ENCODE measurements at places on chromosomes 4 and X.

- no peak for DNase-seq
Observed at GRCh38 chr4:8745826-8746225, 125.8 kb downstream of the HMX1 start.

DNA sequence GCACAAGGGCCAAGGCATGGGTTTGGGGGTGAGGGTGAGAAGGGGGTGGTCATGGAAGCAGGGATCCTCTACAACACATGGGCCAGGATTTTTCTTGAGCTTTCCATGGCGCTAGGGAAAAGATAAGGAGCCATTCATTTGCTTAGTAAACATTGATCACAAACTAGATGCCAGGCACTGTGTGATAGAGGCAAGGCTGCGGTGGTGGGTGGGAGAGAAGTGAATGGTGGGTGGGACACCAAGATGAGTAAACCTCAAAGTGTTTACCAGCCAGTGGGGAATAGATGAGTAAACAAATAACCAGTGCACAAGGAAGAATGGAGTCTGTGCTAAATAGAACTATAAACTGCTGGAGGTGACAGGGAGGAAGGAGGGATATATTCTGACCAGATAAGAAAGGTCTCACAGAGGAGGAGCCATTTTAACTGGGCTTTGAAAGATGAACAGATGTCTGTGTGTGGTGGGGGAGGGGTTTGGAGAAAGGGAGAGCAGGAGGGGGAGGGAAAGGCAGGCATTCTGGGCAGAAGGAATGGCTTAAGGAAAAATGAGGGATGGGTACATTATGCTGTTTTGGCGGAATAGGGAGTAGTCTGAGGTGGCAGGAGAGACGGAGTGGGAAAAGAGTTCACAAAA, 48.0 kb upstream of the LAS1L start:
- DNase-seq: no peak

- DNase-seq: no peak
Observed at GRCh38 chr4:173223743-173224142, 55.1 kb downstream of the GALNT7 start.

DNA sequence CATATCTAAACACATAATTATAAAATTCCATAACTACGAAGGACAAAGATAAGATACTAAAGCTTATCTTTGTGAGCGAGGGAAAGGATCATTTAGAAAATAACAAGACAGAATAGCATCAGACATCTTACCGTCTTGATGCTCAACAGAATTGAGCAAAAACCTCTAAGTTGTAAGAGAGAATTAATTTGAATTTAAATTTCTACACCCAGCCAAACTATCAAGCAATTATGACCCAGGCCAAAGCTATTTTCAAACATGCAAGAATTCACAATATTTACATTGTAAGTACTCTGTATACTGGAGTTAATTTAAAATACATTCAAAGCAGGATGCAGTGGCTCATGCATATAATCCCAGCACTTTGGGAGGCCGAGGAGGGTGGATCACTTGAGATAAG, 16.5 kb downstream of the CLOCK start:
- DNase-seq: no peak

DNA sequence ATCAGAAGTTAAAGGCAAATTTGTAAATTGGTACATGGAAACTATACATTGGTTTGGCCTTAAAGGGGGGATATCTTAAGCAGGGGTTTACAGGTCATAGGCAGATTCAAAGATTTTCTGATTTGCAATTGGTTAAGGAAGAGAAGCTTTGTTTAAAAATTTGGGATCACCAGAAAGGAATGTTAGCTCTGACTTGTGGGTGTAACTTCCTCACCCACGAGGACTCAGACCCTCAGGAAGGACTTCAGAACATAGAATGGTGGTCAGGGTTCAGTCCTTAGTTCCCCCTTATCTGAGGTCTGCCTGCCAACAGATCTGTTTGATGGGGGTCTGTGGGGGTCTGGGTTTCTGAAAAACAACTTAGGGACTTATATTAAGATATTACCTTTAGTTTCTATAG, 427.4 kb upstream of the DIPK2B start:
- DNase-seq: peak; percentile 39

DNA sequence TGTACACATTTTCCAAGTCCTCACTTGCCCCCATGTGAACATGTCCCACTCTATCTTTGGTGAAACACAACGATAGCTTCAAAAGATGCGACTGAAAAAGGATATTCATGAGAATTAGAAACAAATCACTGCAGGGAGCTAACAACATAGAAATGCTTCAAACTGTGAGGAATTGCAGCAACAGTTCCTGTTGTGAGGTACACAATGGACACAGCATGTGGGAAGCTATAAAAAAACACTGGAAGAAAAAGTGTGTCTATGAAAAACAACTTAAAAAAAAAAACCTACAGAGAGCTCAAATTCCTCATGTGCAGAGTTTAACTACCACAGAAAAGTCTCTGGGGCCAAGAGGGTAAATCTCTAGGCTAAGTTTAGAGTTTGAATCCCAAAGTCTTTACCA, 51.6 kb upstream of the BLTP1 start:
- no peak for DNase-seq

GRCh38 chr4:140312100-140312499, 61.3 kb upstream of the SCOC start:
- no peak for DNase-seq

DNA sequence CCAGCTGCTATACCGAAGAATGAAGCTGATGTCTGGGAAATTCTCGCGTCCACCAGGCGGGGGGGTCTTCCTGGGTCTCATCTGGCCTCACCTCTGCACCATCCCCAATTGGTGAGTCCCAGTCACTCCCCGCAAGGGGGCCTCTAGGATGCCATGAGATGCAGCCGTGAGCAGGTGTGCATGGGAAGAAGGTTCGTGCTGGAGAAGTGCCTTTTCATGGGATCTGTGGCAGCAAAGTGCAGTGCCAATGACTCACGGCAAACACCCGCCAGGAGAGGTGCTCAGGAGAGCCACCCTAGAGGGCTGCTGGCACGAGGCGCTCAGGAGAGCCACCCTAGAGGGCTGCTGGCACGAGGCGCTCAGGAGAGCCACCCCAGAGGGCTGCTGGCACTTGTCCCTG, 55.1 kb downstream of the CPZ start:
- no peak for DNase-seq

DNA sequence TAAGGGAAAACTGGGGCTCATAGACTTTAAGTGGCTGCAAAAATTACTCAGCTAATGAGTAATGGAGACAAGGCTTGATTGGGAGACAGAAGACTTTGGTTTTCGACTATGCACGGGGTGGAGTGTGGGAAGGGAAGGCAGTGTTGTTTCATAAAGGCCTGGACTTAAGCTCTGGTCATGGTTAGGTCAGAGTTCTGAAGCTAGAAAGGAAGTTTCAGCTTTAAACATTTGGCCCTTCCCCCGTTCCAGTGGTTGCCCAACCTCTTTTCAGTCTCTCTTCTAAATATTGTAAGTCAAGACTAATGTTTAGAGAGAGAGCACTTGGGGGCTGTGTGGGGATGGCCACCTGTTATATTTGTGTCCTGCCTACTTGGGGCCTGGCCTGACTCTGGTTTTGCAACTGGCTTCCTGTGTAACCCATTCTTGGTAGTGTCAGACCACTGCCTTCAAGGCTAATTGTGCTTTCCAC, 21.0 kb downstream of the MSN start:
- DNase-seq: peak; percentile 67

- peak; percentile 48 for DNase-seq
Observed at GRCh38 chr4:43132010-43132582, 239.6 kb downstream of the GRXCR1 start.

GRCh38 chrX:10851809-10852208, 231.4 kb upstream of the MID1 start:
- DNase-seq: no peak

DNA sequence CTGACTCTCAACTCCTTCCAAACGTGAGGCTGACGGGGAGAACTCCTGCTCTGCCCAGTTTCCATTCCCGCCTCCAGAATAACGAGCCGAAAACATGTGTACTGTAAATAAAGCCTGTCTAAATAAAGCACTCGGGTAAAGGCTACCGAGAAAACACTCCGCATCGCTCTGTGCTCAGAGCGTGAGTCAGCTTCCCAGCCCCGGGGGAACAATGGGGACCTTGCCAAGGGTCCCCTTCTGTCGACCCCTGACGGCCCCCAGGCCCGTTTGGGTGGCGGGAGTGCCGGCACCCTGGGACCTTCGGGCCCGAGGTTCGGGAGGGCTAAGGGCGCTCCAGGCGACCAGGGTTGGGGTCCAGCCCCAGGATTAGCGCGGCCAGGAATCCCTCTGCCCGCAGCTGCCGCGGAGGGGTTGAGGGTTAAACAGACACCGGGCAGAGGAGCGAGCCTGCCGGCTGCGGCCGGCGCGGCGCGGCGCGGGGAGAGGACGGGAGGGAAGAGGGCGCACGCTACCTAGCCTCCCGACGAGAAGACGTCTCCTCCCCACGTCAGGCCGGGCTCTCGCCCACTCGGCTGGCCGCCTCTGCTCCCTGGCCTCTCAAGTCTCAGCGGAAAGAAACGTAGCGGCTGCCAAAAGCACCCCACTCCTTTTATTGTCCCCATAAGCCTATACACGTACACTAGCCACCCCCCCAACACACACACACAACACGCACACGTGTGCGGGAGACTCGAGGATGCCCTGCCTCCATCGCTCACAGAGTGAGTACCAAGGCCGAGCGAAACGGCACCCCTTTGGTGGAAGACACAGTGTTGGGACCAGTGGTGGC, 85.5 kb downstream of the BCOR start:
- peak; percentile 47 for DNase-seq

GRCh38 chr4:26050671-26051070, 136.7 kb downstream of the SMIM20 start:
- no peak for DNase-seq

- DNase-seq: no peak
Observed at GRCh38 chrX:41475591-41476241, 28.6 kb downstream of the NYX start.

GRCh38 chr4:118314221-118314620, 38.6 kb downstream of the PRSS12 start:
- no peak for DNase-seq

Measured in astrocyte (in vitro differentiated cells and primary cell).